ENCODE measurements at places on chromosomes 1 and 21.

- no peak for DNase-seq
Observed at GRCh38 chr1:212415107-212415841, 588 bp upstream of the PACC1 start.

GRCh38 chr1:41461790-41462679, 22.4 kb downstream of the EDN2 start:
- DNase-seq: no peak

DNA sequence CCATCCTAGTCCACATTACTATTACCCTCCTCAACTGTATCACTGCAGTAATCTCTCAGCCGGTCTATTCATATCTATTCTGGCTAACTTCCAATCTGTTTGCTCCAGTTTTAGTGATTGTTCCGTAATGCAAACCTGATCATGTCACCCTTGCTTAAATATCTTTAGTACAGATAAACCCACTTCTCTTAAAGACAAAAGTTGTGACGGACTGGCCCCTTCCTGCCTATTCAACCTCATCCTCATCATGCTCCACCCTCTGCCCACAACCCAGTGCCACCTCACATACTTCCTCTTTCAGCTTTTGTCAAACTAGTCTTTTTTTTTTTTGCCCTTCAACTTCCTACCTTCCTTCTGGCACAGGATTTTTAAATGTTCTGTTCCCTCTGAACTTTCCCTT, 2.8 kb upstream of the C1orf162 start:
- no peak for DNase-seq

- DNase-seq: no peak
Observed at GRCh38 chr1:43137445-43138052, 34.5 kb downstream of the EBNA1BP2 start.

GRCh38 chr1:93853940-93854339, 25.1 kb downstream of the DNTTIP2 start:
- DNase-seq: no peak

- no peak for DNase-seq
Observed at GRCh38 chr1:116585886-116586285, 15.1 kb upstream of the CD58 start.

GRCh38 chr1:115086176-115086830, 3.0 kb downstream of the TSPAN2 start:
- no peak for DNase-seq

- DNase-seq: peak; percentile 85
Observed at GRCh38 chr1:200411406-200412257, 1.8 kb upstream of the ZNF281 start.

DNA sequence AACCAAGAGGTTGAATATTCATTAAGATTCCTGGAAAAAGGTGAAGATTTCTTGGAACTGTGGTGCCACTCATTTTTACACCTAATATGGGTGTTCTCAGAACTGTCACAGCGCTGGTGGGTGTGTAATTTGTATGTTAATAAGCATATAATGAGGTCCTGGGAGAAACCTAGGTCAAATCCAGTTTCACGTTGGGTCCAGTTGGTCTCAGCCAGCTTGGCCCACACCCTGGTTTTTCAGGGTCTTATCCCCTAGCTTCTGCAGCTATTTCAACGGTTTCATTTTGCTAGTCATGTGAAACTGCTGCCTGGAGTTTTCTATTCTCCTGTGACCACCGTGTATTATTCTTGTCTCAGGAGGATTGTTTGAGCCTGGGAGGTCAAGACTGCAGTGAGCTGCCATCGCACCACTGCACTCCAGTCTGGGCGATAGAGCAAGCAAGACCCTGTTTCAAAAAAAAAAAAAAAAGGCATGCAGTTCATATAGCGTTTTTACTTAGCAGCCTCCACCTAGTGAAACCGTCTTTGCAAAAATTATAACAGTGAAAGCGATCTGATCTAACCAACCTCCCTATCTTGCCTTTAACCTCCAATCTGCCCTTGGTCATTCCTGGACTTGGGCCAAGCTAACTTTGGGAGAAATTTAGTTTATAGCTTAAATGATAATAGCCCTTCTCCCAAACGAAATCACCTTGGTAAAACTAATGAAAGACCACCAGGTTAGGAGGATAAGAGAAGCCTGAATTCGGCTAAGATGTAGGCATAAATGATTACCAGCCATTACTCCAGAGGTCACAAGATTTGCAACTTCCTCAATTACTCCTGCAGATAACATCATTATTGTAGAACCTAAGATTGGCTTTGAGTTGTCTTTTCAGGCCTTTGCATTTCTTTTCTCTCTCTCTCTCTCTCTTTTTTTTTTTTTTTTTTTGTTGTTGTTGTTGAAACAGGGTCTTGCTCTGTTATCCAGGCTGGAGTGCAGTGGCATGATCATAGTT, 44.0 kb downstream of the PTAFR start:
- DNase-seq: no peak

GRCh38 chr1:26702680-26703038, 6.8 kb downstream of the ARID1A start:
- no peak for DNase-seq
